Renal cortex interstitium (tissue), 15 donors: ENCODE measurements at places on chromosomes 4 and X.

GRCh38 chr4:141142423-141142822, 9.2 kb upstream of the RNF150 start:
- DNase-seq: no peak

DNA sequence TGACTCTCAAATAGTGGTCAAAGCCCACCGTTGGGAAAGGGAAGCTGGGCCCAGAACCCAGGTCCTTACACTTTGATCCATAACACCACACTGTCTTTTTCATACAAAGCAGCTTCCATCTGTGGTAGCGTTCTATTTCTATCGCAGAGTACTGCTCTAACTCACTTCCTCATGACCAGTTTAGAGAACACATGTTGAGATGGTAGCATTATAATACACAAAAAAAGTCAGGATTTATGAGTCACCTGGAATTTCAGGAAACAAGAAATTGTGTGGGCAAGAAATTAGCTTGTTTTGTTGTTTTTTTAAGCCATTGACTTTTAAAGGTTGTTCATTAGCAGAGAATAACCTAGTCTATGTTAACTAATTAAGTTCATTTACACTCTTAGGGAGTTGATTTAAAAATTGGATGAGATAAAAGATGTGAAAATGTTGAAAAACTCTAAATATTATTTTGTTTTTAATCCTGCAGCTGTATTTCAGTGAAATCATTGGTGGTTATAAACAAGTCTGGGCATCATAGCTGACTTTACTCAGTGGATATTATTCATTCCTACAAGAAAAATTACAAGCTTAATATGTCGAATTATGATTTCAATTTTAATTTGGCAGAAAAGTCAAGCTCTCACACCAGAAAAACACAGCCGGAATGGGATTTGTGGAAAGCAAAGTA, 1011.1 kb upstream of the HS3ST1 start:
- no peak for DNase-seq

DNA sequence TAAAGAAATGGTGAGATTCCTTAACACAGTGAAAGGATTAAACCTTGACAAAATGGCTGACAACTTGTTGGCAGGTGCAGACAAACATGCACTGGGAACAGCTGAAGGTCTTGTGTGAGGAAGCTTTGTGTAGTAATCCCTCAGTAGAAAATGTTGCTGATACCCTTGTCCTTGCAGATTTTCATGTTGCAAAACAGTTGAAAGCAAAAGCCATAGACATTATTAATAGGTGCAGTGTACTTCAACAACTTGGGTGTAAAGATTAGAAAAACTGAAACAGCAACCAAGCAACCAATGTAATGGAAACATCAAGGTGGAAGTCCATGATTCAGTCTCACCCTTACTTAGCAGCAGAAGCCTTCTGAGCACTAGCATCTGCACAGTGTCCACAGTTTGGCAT, 29.8 kb downstream of the UGT2B7 start:
- no peak for DNase-seq

DNA sequence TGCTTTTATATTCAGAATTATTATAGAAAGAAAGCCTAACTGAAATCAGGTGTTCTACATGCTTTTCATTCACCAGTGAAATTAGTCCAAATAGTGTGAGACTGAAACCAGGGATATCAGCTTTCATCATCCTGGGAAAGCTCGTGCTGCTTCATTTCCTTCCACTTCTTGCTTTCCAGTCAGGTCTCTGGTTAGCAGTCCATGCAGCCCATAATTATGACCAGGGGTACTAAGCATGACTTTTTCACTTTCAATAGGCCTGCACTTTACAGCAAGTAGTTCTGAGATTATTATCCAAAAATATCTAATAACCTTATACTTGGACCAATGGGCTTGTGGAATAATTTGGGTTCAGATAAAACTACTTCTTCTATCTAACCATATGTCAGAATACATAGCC, 673.2 kb upstream of the MAGEB2 start:
- peak; percentile 26 for DNase-seq

DNA sequence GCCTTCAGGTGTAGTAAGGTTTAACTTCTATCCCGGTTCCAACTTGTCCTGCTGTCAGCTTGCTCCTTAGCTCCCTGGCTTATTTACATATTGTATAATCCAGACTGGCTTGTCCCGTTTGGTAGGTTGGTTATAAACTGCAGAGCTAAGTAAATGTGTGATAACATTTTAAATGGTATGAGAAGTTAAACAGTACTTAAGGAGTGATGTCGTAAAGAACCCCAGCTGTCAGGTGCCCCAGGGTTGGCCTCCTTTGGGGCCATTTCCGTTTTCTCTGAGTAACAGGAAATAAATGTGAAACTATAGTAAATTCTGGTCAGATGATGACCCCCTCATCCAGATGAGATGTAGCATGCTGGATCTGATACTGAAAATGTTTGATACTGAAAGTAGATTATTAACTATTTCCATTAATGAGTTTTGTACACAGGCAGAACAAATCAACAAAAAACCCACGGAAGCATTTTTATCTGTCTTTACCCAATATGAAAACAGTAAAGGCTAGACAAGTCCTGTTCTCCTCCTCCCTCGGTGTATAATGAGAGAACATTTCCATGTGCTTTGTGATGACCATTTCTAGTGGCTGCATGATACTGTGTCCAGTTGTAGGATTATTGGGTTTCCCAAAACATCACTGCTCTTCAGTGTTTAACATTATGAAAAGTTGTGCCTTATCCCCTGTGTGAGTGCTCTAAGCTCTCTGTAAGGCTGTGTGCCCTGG, 22.4 kb downstream of the GAB1 start:
- DNase-seq: no peak

DNA sequence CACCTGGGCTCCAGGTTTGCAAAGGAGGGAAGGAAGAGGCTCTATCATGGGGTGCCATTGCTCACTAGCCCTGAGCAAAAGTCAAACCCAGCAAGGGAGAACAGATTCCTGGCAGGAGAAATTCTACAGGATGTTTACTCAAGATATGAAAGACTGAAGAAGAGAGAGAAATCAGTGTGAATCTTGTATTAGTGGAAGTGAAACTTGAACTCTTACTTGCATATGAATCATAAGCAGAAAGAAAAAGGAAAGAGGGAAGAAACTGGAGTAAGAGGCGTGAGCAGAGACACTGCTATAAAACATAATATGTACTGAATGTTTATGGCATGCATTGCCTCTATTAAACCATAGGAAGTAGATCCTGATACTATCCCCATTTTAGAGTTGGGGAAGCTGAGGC, 60.9 kb downstream of the C4orf46 start:
- DNase-seq: no peak
